Umbilical cord (tissue), 2 donors: ENCODE measurements at places on chromosomes 2 and 18. TPM values are rescaled to one million over a fixed set of nuclear protein-coding genes. Genes with fewer than 3 reads are reported as not detected.

GRCh38 chr2:35454966-35455638 lies 900.5 kb upstream of the CRIM1 start:
- DNase-seq, result no peak

- no peak for DNase-seq
These were observed 32.0 kb upstream of the MAP2 start for GRCh38 chr2:209391776-209392401.

DNA sequence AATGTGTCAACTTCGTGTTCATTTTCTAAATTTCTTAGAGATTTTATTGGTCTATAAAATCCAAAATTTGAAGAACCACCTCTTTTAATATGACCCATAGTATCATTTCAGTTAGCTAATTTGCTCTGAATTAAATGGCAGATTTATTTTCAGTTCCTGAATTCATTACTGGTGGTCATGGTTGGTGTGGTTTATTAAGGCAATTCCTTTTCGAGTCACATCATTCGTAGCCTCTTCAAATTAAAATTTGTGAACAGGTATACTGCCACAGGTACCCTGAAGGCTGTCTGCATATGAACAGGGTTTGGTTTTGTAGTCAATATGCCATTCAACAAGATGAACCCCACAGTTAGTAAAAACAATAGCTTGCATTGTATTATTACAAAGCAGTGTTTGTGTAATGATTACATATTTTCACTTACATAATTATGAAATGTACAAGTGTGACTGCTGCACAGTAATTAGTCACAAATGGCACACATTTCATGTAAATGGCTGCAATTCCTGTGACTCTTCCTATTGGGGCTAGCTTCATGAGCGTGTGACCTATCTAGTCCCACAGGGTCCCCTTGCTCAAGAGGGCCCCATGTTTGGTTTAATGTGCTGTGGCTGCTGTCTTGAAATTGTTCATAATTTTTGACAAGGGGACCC lies 48.9 kb downstream of the CDC42EP3 start:
- no peak for DNase-seq

- no peak for DNase-seq
These were observed 250.1 kb downstream of the NDUFA10 start for GRCh38 chr2:239774933-239775622.

LOXL3 gene
- 68.1 TPM for total RNA-seq

DNA sequence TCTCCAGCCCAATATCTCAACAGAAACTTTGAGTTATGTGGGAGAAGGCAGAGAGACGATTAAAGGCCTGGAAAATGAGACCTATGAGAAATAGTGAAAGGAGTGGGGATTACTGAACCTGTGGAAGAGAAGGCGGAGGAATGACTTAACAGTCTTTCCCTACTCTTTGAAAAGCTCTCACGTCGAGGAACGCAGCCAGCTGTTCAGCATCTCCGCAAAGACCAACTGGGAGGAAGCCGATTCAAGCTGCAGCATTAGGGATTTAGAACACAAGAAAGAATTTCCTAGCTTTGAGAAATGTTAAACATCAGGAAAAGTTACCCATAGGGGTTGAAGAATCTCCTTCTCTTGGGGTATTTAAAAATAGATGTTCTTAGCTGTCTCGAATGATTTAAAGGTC lies 233.2 kb upstream of the PARD3B start:
- DNase-seq, result peak; percentile 90

- DNase-seq, result no peak
These were observed 81.9 kb downstream of the DYNAP start for GRCh38 chr18:54672846-54673475.

SPATA3 gene
- not detected for total RNA-seq

GRCh38 chr2:144071461-144071860 lies 448.5 kb downstream of the ZEB2 start:
- no peak for DNase-seq

GRCh38 chr2:234258562-234259141 lies 208.2 kb downstream of the SPP2 start:
- DNase-seq, result no peak

GRCh38 chr2:42880738-42881690 lies 88.6 kb upstream of the HAAO start:
- DNase-seq, result no peak

- no peak for DNase-seq
These were observed 39.6 kb downstream of the SRSF7 start for GRCh38 chr2:38711558-38711957.

DNA sequence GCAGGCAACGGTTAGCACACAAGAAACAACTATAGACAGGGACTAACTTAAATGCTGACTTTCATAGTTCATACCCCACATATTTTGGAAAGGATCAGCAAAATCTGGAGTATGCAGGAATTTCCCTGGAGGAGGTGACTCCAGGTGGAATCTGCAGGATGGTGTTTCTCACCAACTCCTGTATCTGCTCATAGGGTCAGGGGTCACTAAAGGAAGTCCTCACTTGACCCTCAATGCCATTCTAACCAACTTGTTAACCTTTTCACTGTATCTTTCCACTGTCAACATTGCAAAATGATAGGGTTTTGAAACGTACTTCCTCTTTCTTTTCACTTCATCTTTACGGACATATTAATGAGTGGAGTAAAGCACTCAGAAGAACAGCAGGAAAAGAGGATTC lies 207.0 kb upstream of the CXCR4 start:
- no peak for DNase-seq

- DNase-seq, result no peak
These were observed 223.1 kb upstream of the FBXO11 start for GRCh38 chr2:48129293-48129950.

CYBRD1 gene
- total RNA-seq, result 289 TPM

GRCh38 chr2:133642791-133643191 lies 74.5 kb upstream of the NCKAP5 start:
- DNase-seq, result peak; percentile 84

HOXD10 gene
- total RNA-seq, result 14.4 TPM

DNA sequence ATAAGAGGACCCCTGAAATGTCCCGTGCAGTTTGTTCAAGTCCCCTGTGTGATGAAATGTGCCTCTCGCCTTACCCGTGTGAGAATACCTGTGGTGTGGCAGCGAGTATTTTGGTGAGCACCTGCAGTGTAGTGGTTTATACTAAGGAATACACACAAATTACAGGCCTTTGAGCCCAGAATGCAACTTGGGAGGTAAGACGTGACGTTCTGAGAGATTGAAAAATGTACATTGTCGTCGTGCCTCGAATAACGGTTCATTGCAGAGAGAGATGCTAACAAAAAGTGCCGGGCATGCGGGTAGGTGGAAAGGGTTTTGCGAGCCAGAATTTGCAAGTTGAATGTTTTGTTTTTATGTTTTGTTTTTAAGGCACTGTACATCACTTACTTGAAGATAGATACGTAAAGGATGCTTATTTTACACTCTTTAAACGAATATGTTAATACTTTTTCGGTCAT lies 867 bp downstream of the RBBP8 start:
- DNase-seq, result no peak

DNAJC5G gene
- total RNA-seq, result not detected

DNA sequence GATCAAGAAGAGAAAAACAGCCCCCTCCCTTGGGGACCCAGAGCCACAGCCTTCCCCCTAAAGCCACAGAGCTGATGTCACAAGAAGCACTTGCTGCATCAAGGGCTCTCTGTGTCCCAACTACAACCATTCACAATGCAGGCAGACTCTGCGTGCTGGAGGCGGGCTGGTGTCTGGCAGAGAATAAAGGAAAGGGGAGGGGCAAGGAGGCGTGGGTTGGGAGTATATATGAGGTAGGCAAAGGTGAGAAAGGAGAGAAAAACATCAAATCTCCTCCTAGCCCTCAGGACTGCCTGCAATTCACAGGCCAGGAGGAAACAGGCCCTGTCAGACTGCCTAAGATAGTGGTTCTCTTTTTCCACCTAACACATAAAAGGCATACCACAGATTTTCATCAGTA lies 48.8 kb upstream of the IHH start:
- DNase-seq, result no peak

SPC25 gene
- not detected for total RNA-seq

DNA sequence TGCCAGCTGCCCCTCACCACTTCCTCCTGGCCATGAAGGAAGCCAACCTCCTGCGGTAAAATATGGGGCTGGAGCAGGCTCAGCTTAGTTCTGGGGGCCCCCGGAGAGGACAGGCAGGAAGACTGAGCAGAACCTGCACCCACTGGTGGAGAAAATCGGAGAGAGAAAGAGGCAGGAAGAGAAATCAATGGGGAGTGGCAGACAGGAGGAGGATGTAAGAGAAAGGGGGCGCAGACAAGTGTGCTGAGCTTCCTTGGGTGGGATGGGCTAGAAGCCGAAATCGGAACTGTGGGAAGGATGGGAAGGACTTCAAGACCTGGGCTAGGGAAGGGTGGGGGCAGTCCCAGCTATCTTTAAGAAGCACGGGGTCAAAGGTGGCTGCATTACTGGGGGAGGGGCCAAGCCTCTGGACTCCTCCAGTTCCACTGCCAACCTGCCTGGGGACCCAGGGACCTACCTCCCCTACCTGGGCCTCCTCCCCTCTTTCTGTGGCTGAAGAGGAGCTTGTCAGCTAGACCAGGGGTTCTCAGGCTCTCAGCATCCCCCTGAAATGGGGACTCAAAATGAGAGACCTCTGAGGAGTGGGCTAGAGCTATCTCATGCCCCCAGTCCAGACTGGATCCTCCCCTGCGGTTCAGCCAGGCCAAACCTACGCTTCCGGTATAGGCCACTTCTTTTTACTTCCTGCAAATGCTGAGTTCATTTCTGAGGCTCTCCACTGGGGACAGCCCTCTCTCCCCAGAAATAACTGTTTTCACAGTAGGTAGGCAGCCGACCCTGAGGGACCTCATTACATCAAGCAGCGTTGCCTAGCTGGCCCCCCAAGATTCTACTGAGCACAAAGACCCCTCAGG lies 33.6 kb upstream of the B3GNT7 start:
- DNase-seq, result peak; percentile 10

COQ10B gene
- total RNA-seq, result 41.7 TPM

LYPD1 gene
- 0.72 TPM for total RNA-seq

DSC1 gene
- 19.3 TPM for total RNA-seq

MOCOS gene
- 7.0 TPM for total RNA-seq

DPP10 gene
- 34.2 TPM for total RNA-seq

AOX1 gene
- 7.7 TPM for total RNA-seq

GRCh38 chr2:10329580-10329879 lies 26.8 kb downstream of the HPCAL1 start:
- DNase-seq, result no peak

DNA sequence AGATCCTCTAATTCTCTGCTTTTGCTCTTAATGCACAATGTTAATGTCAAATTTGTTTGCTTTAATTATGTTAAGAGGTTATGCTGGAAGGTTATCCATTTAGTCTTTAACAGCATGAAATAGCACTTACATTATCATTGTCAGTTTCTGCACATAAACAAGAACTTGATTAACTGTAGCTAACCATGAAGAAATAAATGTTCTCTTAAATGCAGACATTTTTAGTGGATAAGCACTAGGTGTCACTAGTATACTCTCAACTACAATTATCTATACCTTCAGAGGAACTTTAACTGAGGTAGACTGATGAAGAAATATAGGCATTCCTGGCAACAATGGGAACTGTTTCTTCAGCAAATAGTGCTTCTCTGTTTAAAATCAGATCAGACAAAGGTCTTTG lies 178.8 kb upstream of the CHST9 start:
- peak; percentile 13 for DNase-seq

DNA sequence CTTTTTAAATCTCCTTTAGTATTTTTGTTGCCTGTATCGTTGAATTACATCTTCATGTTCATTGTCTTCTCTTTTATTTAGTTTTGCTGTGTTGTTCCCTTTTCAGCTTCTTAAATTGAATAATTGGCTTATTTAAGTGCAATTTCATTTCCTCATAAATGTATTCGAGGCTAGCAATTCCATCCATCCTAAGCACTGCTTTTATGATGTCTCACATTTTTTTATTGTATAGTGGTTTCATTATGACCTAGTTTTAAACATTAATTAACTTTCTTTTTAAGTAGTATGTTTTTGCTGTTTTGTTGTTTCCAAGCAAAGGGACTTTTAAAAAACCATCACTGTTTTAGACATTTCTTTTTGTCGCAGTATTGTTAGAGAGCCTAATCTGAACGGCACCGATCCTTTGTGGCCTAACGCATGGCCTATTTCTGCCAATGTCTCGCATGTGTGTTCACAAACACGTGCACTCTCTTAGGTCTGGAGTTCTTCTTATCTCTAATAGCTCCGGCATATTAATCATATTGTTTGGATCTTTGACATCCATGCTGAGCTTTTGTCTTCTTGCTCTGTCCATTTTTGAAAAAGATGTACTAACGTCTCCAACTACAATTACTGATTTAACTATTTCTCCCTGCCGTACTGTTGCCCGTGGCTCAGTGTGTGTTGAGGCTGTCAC lies 59.6 kb upstream of the ZNF516 start:
- DNase-seq, result no peak

FAM237A gene
- total RNA-seq, result not detected

DNA sequence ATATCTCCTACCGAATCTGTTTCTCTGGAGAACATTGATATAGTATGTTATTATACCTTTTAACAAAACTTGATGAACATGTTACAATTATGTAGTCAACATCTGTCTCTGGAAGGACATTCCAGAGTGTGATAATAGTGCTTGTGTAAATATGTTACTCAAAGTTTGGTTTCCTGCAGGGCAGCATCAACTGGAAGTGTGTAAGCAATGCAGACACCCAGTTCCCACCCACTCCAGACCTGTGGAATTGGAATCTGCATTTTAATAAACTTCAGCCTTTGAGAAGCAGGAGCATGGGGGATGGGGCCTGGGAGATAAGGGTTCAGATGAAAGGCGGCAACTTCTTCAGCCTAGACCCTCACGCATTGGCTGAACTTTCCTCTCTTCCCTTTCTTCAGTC lies 398.9 kb downstream of the RND3 start:
- no peak for DNase-seq

- no peak for DNase-seq
These were observed 242.3 kb downstream of the ATAD2B start for GRCh38 chr2:23684395-23685176.

- no peak for DNase-seq
These were observed 9.2 kb upstream of the GALNT3 start for GRCh38 chr2:165803123-165803760.
